ENCODE measurements at places on chromosomes 3 and 15. TPM values are rescaled to one million over a fixed set of nuclear protein-coding genes. Genes with fewer than 3 reads are reported as not detected.

TRAK1 gene
- 50.4 TPM for total RNA-seq

CACNA2D2 gene
- total RNA-seq = not detected

EIF1B gene
- 22.8 TPM for total RNA-seq

ANKRD34C gene
- not detected for total RNA-seq
